ENCODE measurements at places on chromosomes 6 and 20.
A peak's percentile ranks its signal among the peaks of the same experiment; 100 is the strongest.

DNA sequence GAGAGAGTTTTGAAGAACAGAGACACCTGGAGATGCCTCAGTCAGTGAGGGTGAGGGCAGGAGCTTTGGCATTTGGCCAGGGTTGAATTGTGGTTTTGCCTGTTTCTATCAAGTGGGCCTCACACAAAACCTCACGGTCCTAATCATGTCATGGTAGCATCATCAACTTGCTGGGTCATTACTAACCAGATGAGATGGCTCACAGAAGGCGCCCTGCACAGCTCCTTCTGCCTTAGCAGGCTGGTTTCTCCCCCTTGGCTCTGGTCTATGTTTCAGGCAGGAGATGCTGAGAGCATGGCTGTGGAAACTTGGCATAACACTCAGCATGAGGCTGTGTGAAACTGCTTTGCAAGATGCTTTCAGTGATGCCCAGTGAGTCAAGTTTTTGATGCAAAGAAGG lies 99.3 kb downstream of the LRRC1 start:
- DNase-seq: no peak

DNA sequence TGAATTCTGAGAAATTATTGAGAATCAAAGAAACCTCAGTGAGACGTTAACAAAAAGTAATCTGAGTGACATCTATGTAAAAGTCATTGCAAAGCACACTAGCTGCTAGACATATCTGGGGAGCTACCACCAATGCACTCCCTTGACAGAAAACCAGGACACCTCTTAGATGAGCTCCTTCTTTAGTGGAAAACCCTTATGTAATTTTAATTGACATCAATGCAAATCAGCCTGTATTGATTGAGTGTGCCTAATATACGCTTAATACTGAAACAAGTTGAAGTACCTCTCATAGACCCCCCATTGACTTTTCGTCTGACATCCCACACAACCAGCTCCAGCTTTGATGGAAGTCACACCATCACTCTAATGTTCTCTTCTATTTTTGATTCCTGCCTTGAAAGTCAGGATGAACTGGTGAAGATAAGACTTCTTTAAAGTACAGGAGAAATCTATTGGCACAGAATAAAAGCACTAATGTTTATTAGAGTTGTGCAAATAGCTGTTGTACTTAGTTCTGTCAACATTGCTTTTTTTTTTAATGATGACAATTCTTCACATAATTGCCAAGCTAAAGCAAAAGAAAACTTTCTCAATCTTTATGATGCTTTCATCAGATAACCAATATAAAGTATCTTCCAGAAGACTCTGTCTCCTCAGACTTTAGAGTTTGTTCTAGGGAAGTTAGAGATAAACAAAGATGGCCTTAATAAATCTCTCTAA lies 98.0 kb upstream of the FAM8A1 start:
- DNase-seq: no peak

DNA sequence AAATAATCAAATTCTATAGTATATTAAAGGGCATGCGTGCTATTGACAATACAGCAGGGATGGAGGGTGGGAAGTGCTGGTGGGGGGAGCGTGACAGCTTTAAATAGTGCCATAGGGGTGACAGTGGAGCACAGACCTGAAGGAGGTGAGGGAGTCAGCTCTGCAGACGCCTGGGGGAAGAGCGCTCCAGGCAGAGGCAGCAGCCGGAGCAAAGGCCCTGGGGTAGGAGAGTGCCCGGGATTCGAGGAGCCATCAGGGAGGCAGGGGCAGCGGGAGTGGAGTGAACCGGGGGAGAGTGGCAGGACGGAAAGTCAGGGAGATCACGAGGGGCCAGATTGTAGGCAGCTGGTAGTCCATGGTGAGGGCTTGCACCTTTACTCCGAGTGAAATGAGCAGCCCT lies 78.4 kb upstream of the CCDC167 start:
- no peak for DNase-seq

- DNase-seq: no peak
Measured at GRCh38 chr6:37050045-37050853, 44.8 kb downstream of the FGD2 start.

- DNase-seq: no peak
Measured at GRCh38 chr6:113102761-113103160, 754.4 kb upstream of the MARCKS start.

- DNase-seq: no peak
Measured at GRCh38 chr6:85498596-85499258, 48.8 kb downstream of the NT5E start.

DNA sequence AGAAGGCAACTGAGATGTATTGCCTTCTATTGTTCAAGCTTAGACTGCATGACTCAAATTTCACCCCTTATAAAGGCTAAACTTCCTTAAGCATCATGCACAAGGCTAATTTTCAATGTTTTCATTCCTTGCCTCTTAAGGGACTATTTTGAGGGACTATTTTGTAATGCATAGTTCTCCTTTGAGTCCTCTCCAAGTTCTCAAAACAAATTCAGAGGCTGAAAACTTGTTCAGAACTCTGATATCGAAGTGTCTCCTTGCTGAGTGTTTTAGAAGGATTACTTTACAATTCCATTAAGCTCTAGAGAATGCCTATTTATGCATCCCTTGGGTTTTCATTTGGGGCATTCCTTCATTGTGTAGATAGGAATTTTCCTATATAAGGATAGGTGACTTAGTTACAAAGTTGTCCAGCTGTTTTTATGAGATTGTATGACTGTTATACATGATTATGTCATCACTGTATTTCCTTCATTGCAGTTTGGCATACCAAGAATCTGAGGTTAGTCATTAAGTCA lies 41.7 kb downstream of the COL19A1 start:
- DNase-seq: no peak

DNA sequence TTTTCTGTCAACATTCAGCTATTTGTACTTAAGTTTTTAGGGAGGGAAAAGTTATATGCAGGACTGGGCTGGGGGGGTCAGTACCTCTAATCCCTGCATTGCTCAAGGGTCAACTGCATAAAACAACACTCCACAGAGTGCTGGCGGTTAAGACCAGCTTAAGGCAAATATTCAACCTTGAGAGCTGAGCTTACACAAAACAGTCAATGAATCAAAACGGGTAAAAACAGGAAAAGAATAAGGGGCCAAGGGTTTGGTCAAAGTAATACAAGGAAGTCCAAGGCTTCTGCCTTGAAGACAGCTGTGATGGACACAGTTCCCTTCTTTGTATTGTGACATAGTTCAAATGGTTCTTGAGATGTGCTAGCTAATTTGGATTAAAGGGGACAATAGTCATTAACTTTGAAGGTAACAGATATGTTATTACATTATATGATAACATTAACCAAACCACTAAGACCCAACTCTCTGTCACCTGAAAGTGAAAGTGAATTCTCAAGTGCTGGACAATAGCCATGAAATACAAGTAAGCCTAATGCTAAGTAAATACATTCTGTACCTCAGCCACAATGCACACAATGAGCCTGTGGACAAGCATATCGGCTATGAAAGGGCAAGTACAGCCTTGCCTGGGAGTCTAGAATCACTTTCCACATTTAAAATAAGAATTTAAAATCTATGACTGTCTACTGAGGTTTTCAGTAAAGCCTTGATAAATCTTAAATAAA lies 106.8 kb downstream of the PDE10A start:
- DNase-seq: no peak

DNA sequence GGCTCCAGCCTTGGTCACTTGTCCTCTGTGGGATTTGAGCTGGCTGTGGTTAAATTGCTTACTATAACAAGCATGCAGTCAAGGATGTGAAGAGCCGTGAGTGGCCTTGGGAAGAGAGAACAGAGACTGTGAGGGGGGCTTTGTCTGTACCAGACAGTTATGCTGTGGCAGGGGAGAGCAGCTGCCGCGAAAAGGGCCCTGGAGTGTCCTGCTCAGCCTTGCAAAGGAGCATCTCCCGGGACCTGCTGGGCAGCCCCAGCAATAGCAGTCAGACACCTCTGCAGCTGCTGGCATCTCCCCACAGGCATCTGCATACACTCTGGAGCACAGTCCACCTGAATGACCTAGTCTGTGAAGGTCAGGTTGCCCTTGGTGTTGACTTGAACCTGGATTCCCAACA lies 6.3 kb downstream of the EBF4 start:
- DNase-seq: no peak

- DNase-seq: no peak
Measured at GRCh38 chr20:24938498-24938897, 10.6 kb upstream of the CST7 start.

- DNase-seq: no peak
Measured at GRCh38 chr6:169839029-169839481, 87.6 kb downstream of the ERMARD start.

- DNase-seq: no peak
Measured at GRCh38 chr6:38570750-38571149, 69.0 kb downstream of the BTBD9 start.

DNA sequence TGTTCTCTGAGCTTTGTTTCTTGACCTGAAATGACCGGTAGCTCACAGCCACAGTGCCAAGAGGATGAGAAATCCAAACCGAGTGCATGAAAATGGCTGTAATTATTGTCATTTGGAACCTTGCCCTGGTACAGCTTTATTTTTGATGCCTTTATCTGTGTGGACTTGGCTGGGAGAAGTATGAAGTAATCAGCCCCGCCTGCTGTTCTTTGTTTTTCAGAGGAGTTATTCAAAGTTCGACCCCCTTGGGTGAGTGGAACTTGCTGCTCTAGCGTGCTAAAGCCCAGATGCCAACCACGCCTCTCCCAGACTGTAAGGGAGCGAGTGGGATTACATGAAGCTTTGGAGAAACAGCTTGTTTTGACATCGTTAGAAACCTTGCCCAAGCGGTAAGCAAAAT lies 48.3 kb downstream of the ECT2L start:
- no peak for DNase-seq

GRCh38 chr20:25259788-25260254 lies 11.9 kb downstream of the PYGB start:
- DNase-seq: no peak

DNA sequence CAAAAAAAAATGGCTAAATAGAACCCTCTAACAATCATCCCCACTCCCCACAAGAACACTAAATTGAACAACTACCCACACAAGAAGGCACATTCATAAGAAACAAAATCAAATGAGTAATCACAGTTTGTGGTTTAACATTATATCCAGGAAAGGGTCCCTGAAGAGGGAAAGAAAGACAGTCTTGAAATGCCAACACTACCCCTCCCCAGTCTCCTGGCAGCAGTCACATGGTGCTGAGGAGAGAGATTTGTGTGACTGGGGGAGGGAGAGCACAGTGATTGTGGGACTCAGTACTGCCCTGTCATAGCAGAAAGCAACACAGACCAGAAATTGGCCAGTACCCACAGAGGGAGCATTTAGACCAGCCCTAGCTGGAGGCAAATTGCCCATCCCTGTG lies 443.7 kb upstream of the BTBD3 start:
- DNase-seq: no peak

- no peak for DNase-seq
Measured at GRCh38 chr6:77674211-77674610, 21.4 kb downstream of the MEI4 start.

- no peak for DNase-seq
Measured at GRCh38 chr6:108453601-108454185, 107.0 kb upstream of the FOXO3 start.

DNA sequence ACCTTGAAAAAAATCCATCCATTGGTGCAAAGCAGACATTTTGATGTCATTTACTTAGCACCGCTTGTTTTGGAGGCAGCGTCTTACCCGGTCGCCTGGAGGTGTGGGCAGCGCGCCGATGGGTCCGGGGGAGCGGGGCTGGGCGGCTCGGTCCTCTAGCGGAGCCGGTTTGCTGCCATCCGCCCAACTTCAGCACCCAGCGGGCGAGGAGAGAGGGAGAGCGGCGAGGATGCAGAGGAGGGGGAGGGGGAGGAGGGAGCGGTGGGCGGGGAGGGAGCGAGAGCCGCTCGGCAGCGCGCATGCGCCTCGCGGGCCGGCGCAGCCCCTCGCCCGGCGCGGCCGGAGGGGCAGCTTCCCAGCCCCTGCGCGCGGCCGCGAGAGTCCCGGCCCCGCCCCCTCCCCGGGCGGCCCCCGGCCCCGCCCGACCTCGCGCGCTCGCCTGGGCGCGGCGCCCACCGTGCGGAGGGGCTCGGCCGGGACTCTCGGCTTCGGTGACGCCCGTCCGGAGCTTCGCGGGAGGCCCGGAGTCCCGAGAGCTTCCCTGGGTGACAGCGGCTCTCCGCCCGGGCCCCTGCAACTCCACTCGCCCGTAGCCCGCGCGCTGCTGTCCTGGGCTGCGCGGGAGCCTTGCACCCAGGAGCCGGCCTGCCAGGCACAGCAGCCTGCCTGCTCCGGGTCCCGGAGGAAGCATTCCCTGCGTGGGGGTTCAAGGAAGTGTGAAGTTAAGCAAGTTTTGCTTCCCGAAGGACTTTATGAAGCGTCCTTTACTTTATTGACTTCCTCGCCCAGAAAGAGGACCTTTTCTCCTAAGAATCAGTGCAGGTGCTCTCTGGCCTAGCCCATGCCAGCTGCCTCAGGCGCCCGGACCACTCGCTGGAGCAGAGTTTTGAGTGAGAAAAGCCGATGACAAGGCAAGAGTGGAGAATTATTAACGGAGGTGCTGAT lies at the start of gene RGS17:
Gene RGS17, minus strand, starts transcription at position 246 of the 945 bp plus-strand sequence. CDS start 87,264 bp downstream, outside the sequence.
- DNase-seq: peak; percentile 21

DNA sequence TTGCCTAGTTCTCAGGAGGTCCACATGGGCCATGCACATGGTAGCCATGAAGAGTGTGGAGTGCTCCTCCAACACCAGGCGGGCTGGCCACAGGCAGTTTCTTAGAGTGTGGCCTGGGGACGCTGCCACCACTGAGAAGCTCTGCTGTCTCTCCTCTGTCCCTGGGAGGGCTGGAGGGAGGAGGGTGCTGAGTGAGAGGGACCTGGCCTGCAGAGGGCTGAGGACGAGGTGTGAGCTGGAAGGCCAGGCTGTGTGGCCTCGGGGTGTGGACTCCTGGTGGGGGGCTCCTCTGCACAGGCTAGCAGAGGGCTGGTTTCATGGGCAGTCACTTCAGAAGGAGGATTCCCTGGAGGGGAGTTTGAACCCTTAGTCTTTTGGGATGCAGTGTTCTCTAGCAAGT lies 39.7 kb downstream of the SYNJ2 start:
- no peak for DNase-seq

DNA sequence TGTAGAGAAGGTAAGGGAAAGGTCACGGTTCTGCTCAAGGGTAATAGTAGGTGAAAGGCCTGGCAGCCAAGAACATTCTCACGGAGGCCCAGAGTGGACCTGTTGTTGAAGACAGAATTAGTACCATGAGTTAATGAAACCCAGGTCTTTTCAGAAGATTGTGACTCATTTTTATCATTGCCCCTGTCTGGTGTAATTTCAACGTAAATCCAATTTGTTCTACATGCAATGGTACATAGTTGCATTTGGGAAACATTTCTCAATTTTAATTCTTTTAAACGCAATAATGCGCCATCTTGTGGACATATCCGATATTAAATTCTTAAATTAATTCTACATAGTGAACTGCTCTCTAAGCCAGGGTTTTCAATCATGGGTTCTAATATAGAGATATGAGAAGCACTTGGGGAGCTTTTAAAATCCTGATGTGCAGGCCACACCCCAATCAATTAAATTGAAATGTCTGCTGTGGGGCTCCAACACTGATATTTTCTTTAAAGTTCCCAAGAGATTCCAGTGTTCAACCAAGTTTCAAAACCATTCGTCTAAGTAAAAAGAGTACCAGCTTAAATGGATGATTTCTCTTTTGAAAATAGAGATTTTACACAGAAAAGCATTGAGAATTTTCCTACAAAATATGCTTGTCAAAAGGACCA lies 257.4 kb downstream of the PLCB1 start:
- DNase-seq: no peak

- DNase-seq: no peak
Measured at GRCh38 chr20:3902446-3902845, 13.3 kb downstream of the PANK2 start.

Data from stimulated activated CD4-positive, alpha-beta T cell treated with anti-CD3 and anti-CD28 coated beads, Interleukin-15, amount 100 ng/mL, for 1 hour (primary cell).